Right ventricle myocardium superior (tissue), 1 donor: ENCODE measurements at places on chromosomes 3 and 15. TPM values are rescaled to one million over a fixed set of nuclear protein-coding genes. Genes with fewer than 3 reads are reported as not detected.

CPNE9 gene
- not detected for total RNA-seq

NDUFB4 gene
- 570 TPM for total RNA-seq

GDPGP1 gene
- 9.1 TPM for total RNA-seq

- DNase-seq: no peak
Observed at GRCh38 chr15:95208988-95209387, 977.6 kb downstream of the MCTP2 start.

DNA sequence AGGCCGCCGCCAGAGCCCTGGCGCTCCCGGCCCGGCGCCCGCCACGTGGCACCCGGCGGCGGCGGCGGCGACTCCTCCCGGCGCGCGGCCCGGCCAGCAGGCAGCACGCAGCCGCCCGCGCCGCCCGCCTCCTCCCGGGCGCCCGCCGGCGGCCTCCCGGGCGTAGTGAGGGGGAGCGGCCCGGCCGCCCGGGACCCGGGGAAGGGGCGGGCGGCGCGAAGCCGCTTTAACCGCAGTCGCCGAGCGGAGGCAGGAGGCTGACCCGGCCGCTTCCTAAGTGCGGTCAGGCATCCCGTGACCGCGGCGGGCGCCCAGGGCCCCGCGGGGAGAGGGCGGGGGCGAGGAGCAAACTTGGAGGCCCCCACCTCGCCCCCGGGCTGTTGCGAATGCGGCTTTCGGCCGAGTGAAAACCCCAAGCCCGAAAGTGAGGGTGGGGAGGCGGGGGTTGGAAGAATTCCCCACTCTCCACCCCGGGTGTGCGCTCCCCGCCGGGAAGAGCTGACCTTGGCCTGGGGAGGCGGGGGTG is 1.7 kb upstream of the HES1 start:
- DNase-seq: peak; percentile 84

DNA sequence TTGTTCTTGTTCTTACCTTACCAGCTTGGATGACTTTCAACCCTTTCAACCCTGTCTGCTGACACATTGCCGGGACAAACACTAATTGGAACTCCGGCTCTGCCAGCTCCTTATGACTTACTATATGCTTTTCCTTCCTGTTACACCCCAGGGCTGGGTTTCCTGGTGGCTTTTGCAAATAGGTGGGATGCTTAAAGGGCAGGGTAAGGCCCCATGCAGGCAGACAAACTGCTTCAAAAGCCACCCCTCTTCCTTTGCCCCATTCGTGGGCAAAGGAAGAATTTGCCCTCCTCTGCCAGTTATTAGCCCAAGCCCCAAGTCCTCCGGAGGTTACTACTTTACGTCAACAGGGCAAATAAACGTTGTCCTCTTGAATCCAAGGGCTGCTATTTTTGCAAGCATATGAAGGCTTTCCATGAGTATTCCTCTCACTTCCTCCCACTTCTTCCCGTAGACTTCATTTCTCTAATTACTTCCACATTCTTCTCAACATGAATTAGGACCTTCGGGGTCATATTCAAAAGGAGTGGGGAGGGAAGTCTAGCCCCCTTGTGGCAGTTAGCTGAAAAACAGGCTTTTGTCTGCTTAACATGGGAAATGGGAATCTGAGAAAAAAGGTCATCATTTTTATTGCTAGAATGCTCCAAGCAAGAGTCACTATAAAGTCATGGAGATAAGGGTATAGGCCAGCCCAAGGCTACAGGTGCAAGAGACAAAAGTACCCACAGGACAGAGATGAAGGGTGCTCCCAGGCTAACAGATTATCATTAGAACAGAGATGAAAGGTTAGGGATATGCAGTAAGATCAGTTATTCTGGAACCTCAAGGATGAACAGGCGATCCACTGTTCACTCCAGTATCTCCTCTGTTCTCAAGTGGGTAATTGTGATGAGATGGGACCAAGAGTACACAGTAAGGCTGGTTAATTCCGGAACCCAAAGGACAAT is 56.3 kb upstream of the FSTL1 start:
- no peak for DNase-seq

- peak; percentile 27 for DNase-seq
Observed at GRCh38 chr3:12982619-12983101, 90.6 kb downstream of the IQSEC1 start.
